Cardiac fibroblast (primary cell): ENCODE measurements at places on chromosomes 16 and 17.
A peak's percentile ranks its signal among the peaks of the same experiment; 100 is the strongest.

- peak; percentile 39 for DNase-seq
Measured at GRCh38 chr17:37130984-37131446, 182.3 kb downstream of the AATF start.

DNA sequence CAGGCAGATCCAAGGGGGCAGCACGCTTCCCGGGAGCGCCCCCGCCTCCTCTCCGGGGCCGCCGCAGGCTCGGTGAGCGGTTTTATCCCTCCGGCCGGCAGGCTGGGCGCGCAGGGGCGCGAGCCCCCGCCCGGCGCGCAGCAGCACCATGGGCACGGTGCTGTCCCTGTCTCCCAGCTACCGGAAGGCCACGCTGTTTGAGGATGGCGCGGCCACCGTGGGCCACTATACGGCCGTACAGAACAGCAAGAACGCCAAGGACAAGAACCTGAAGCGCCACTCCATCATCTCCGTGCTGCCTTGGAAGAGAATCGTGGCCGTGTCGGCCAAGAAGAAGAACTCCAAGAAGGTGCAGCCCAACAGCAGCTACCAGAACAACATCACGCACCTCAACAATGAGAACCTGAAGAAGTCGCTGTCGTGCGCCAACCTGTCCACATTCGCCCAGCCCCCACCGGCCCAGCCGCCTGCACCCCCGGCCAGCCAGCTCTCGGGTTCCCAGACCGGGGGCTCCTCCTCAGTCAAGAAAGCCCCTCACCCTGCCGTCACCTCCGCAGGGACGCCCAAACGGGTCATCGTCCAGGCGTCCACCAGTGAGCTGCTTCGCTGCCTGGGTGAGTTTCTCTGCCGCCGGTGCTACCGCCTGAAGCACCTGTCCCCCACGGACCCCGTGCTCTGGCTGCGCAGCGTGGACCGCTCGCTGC lies 832 bp downstream of the CDK5R1 start:
- DNase-seq, result peak; percentile 12

GRCh38 chr17:79532107-79532790 lies 78.6 kb downstream of the RBFOX3 start:
- DNase-seq, result no peak

GRCh38 chr16:57355898-57356414 lies 2.6 kb upstream of the CCL22 start:
- no peak for DNase-seq

DNA sequence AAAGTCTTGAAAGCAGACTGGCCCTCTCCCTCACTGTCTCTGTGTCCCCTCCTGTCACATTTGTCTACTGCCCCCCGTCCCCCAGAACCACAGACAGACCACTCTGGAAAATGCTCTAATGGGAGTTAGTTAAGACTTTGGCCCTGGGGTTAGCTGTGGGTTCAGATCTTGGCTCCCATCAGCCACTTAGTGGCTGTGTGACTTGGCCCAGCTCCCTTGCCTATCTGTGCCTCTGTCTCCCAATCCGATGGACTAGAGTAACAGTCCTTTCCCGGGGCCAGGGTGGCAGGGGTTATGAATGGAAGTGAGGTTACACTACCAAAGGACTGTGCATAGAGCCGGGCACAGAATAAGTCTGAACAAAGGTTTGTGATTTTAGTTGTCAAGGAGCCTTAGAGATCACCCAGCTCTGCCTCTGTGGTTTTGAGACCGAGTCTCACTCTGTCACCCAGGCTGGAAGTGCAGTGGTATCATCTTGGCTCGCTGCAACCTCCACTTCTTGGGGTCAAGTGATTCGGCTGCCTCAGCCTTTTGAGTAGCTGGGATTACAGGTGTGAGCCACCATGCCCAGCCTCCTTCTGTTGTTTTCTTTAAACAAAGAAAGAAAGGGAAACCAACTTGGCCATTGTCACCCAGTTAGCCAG lies 23.7 kb downstream of the PPL start:
- DNase-seq, result no peak

DNA sequence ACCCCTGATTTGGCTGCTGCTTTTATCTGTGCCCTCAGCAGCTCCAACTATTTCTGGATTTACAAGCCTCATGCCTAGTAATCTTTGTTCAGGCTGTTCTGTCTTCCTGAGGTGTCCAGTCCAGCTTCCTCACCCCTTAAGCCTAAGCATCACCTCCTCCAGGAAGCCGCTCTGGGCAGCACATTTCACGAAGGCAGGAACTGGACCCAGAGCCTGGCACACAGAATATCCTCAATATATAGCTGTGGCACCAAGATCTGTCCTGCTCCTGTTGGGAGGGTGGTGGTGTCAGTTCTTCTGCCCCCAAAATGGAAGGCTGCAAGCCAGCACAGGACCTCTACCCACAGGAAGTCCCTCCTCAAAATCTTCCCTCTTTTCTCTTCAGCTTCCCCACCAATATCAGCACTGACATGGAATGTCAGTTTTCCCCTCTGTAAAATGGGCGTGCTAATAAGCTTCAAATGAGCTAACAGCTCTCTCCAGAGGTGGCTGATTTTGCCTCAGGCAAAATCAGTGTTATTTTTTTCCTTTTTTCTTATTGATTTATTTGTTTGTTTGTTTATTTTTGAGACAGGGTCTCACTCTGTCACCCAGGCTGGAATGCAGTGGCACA lies 6.9 kb upstream of the NEUROD2 start:
- DNase-seq, result no peak

DNA sequence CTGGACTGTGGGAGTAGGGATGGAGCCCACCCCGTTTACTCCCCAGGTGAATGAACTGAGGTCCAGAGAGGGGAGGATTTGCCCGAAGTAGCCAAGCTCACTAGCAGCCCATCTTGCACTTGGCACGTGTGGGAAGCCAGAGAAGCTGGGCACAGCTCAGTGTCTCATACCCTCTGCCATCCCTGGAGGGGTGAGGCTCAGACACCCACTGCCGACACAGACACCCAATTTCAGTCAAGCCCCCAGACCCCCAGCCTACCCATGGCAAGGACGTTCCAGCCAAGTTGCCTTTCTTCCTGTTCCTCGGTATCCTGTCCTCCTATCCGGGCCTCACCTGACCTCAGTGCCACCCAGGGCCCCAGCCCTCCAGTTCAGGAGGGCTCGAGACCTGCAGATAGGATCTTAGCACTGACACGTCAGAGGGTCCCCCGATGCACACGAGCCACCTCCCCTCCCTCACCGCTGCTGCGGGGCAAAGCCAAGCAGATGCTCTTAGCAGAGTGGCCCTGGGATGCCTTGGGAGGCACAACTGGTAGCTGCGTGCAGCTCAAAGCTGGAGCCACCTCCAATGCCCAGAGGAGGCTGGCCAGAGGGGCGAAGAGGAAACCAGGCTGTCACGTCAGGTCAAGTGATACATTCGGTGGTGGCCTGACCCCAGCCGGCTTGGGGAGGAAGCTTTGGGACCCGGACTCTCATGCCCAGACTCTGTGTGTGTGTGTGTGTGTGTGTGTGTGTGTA lies 90.4 kb upstream of the TNRC6C start:
- no peak for DNase-seq

GRCh38 chr16:11151156-11151884 lies 104.7 kb downstream of the SOCS1 start:
- DNase-seq, result no peak

DNA sequence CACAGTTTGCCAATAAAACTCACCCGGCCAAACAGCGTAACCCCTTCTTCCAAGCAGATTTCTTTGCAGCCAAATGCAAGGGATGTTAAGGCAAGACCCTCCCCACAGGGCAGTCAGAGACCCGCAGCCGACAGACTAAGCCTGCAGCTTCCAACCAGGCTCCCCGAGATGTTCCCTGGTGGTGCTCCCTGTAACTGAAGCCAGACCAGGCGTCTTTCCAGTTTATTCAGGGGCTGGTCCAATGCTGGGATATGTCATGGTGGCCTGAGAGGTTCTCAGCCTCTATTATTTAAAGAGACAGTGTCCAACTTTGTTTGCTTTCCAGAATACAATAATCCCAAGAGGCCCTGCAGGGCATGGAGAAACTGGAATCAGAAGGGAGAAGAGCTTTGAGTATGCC lies at the start of gene PMP22:
TSS of gene PMP22 (minus strand) at position 196 of the 400 bp plus-strand sequence. CDS start 4,599 bp downstream, outside the sequence.
- peak; percentile 54 for DNase-seq

DNA sequence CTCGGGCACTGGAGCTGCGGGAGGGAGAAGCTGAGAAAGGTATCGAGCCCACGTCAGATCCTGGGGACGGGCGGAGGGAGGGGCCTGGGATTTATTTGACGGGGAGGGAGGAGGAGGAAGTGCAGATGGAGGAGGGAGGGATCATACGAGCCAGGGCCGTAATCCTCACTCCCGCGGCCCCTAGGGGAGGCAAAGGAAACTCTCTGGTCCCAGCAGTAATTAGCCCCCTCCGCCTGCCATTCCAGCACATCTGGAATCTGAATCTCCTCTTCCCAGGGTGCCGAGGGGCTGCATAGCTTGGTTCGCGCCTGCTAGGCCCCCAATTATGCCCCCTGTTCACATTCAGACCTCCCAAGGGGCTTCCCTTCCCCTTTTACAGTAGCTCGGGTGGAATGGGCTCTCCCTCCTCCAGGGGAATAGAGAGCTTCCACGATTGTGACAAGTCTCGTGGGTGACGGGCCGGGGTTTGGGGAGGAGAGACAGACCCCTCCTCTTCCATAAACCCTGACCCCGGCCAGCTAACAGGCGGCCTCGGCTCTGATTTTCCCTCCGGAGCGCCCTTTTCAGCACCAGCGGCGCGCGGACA lies at the start of gene SEZ6L2:
TSS of gene SEZ6L2 (minus strand) at position 35 of the 586 bp plus-strand sequence. CDS start 531 bp downstream, outside the sequence.
- peak; percentile 89 for DNase-seq

DNA sequence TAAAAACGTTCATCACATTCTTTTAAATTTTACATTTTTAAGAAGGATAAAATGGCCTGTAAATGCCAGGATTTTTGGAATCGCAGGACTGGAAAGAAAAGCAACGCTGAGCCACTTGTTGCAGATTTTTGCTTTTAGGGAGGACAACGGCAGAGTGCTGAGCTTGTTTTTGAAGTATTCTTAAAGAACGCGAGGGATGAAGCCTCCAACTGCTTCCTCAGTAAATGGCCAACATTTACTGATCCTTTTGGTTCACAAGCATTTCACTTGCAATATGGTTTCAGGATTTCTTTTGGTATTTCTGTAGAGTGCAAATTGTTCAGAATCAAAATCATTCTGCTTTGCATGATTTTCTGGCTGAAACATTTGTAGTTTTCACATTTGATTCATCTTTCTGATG lies 2.8 kb upstream of the KRT23 start:
- DNase-seq, result no peak

DNA sequence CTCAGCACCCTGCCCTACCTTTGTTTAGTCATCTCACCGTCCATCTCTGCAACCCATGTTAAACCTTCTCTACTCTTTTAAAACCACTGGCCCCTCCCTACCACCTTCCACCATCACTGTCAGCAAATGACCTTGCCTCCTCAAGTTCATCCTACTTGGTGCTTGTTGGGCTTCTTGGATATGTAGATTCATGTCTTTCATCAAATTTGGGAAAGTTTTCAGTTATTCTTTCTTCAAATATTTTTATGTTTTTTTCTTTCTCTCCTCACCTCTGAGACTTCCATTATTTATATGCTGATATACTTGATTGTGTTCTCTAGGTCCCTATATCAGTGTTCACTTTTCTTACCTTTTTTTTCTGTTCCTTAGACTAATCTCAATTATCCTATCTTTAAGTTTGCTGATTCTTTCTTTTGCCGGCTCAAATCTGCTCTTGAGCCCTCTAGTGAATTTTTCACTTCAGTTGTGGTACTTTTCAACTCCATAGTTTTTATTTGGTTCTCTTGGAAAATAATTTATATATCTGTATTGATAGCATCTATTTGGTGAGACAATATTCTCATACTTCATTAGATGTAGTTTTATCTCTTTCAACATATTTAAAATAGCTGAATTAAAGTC lies 28.7 kb upstream of the ALDH3A2 start:
- DNase-seq, result no peak

DNA sequence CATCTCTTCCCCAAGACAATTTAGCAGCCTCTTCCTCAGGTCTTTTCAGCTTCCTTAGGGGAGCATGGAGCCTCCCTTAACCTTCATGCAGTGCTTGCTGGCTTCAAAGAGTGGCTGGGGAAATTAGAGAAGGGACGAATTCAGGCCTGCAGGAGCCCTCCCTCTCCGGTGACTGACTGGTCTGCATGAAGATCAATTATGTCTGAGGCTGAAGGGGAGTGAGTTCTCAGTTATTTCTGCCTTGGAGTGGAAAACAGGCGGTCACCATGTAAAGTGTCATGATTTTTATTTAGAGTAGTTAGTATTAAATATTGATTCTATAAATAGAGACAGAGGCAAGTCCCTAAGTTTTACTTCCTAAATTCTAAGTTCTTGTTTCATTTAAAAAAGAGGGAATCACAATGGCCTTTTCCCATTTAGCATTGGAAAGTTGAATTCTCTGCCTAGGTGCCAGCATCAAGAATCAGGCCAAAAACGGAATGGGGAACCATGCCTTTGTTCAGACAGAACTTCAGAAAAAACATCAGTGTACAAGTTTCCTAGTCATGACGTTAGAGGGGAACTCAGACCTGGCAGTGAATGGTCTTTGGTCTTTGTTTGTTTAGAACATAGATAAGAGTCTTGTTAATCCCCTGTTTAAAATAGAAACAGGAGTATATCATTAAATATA lies 4.4 kb downstream of the GABARAPL2 start:
- no peak for DNase-seq

- DNase-seq, result no peak
Measured at GRCh38 chr17:65401561-65401960, 159.9 kb downstream of the AXIN2 start.

- peak; percentile 51 for DNase-seq
Measured at GRCh38 chr16:27595993-27596392, 46.0 kb downstream of the KATNIP start.

DNA sequence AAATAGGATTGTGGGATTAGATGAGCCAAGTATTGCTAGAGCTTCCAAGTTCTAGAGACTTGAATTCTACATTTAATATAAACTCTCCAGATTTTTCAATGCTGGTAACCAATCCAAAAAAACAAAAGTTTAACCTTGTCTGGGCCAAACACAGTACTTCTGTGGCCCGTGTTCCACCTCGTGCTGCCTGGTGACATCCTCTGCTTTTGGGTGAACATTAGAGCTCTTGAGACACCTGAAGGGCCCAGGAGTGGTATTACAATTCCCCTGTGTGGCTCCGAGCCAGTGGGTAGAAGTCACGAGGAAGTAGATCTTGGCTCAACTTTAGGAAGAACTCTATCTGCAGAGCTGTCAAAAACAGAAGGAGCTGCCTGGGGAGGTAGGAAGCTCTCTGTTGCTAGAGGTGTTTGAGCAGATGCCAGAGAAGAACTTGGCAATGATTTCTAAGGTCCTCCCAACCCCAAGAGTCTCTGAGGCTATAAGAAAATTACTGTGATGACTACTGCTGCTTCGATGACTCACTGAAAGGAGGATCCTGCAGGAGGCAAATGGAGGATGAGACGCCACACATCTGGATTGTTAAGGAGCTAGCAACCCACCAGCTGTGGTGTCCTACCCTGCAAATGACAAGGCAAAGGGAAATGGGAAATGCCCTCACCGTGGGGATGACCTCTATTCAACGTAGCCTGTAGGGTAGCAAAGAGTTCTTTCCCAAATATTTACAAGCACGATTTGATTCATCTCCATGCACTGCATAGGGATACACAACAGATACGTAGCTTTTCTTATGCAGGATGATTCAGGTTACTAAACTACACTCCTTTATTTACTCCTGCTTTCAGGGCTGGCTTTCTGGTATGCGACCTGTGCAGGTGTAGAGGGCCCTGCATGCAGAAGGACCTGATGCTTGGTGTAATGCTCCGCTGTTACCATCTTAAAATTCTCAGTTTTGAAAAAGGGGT lies 45.8 kb upstream of the GAS7 start:
- DNase-seq, result peak; percentile 48

- DNase-seq, result peak; percentile 69
Measured at GRCh38 chr17:5706577-5707210, 122.4 kb upstream of the NLRP1 start.
